ENCODE measurements at places on chromosomes 13 and 19.

DNA sequence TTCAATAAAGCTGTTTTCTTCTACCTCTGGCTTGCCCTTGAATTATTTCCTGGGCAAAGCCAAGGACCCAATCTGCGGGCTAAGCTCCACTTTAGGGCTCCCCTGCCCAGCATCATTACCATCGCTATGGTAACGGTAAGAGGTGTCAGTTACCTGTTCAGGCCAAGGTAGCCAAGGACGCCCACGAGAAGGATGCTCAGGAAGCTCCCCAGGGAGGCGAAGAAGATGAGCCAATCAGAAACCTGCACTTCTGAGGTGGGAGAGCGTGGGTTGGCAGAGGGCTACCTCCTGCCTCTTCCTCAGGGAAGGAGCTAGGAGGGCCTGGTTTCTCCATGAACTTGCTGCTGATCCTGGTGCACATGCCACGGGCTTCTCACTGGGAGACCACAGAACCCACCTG, 24.7 kb downstream of the IL12RB1 start:
- DNase-seq, result no peak

GRCh38 chr13:99404005-99404755, 97.0 kb upstream of the GPR183 start:
- DNase-seq, result no peak

- no peak for DNase-seq
Measured at GRCh38 chr19:10346509-10346908, 7.1 kb upstream of the ICAM3 start.

GRCh38 chr13:31175847-31176532, 14.3 kb upstream of the HSPH1 start:
- no peak for DNase-seq

- DNase-seq, result no peak
Measured at GRCh38 chr13:103607995-103608394, 541.8 kb upstream of the SLC10A2 start.

- DNase-seq, result no peak
Measured at GRCh38 chr19:11378319-11379189, 4.1 kb downstream of the SWSAP1 start.

- no peak for DNase-seq
Measured at GRCh38 chr19:41192574-41193429, at the start of gene CYP2S1. TSS of gene CYP2S1 (plus strand) at chr19:41193219. CDS start at chr19:41193265, 46 bp downstream.

GRCh38 chr19:42280815-42281145, 11.7 kb downstream of the CIC start:
- no peak for DNase-seq

- no peak for DNase-seq
Measured at GRCh38 chr13:28055357-28055756, 45.0 kb downstream of the FLT3 start.

DNA sequence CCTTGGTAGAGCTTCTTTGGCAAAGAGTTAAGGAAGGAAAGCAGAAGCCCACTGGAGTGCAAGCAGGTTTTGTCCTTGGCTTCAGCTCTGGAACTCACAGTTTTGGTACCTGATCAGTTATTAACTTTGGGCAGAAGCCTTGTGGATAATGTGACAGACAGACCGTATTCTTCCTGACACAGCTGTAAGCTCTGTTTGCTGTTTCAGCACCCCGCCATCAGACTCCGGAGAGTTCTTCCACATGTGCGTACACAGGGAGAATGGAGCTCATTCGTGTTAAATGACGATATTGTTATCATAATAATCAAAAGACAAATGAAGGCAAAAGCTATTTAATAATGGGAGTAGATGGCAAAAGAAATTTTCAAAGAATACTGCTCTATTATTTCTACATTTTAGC, 155.1 kb upstream of the ARGLU1 start:
- DNase-seq, result no peak

- no peak for DNase-seq
Measured at GRCh38 chr19:47363758-47364531, 14.8 kb downstream of the DHX34 start.

- DNase-seq, result no peak
Measured at GRCh38 chr13:30791354-30792001, 56.1 kb downstream of the ALOX5AP start.

GRCh38 chr13:75368167-75368566, 113.8 kb downstream of the TBC1D4 start:
- no peak for DNase-seq

GRCh38 chr13:65154661-65155447, 2075.3 kb downstream of the PCDH9 start:
- no peak for DNase-seq

- no peak for DNase-seq
Measured at GRCh38 chr13:108322206-108322824, 52.8 kb downstream of the TNFSF13B start.

DNA sequence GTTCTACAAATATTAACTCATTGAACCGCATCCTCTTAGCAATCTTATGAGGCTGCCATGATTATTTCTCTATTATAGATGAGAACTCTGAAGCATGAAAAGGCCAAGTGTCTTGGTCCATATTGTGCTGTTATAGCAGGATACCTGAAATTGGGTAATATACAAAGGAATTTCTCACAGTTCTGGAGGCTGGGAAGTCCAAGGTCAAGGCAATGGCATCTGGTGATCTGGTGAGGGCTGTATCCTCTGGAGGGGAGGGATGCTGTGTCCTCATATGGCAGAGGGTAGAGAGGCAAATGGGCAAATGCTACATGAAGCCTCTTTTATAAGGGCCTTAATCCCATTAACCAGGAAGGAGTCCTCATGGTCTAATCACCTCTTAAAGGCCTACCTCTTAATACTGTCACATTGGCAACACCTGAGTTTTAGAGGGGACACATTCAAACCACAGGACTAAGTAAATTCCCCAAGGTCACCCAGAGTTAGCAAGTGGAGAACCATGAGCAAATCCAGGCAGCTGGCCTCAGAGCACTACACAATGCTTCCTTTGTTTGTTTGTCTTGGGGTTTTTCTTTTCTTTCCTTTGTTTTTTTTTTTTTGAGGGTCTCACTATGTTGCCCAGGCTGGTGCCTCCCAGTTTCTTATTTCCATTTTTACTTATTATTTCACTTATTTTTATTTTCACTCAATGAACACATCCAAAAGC, 55.9 kb upstream of the LATS2 start:
- no peak for DNase-seq

DNA sequence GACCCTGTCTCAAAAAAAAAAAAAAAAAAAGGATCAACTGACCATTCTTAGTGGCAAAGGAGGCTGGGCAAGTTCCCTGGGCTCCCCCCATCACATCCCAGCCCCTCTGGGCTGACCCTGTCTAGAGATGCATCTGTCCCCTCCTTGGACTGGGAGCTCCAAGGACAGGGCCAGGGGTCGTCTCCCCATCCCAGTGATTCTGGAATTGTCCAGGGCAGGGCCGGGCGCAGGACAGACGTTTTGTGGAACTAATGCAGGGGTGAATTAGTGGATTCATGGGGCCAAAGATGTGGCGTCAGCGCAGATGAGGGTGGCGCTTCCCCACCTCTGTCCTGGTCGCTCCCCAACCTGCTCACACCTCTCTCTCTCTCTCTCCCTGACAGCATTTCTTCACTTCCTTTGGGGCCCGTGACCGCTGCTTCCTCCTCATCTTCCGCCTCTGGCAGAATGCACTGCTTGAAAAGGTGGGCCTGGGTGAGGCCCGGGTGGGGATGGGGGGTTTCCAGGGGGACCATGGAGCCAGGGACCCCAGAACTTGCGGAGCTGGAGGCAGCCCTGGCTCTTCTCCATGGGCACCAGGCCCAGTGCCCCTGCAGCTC, 11.1 kb downstream of the GRAMD1A start:
- no peak for DNase-seq

GRCh38 chr13:23159205-23159759, 21.5 kb upstream of the SGCG start:
- DNase-seq, result no peak

GRCh38 chr13:46086985-46087384, 17.8 kb downstream of the CPB2 start:
- DNase-seq, result no peak

DNA sequence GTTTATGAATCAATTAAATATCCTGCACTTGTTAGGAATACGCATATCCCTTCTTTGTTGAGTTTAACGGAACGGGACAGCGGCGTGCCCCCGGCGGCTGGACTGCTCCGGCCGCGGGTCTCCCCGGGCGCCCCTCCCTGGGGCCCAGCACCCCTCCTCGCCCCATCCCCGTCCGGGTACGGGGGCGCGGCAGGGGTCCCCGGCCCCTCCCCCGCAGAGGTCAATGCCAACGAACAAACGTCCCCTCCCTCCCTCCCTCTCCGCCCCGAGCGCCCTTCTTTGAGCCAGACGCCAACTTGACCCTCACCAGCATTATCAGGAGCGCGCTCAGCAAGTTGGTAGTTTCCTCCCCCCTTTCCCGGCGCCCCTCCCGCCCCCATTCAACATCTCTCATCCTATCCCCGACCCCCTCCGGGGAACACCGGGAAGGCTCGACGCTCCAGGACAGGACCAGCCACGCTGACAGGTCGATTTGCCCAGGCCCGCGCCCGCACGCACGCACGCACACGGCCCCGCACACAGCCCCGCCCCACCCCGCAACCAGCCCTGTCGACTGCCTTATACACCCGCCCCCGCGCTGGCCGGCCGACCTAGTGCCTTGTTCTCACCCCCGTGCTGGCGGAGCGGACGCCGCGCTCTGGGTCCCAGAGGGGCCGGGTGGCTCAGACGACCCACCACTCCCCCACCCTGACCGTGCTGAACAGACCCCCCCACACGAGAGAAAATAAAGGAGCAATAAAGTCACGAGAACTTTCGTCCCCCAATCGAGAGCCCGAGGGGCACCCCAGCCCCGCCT, 5.0 kb downstream of the LYL1 start:
- no peak for DNase-seq

DNA sequence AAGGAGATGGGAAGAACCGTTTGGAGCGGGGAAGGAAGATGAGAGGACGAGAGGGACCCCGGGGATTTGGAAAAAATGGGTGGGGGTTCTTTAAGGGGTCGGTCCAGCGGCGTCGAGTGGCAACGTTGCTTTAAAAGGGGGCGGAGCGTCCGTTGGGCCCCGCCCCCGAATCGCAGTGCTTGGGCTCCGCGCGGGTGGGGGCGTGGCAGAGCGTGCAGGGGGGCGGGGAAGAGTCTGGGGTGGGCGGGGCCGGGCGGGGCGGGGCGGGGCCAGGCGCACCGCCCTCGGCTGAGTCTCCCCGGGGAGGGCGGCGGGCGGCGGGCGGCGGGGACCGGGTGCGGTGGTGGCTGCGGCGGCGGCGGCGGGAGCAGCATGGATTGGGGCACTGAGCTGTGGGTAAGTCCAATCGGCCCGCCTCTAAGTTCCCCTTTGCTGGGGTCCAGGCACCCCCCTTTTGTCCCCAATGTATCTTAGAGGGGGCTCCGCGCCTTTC, at the start of gene TRIP10:
TRIP10 (plus strand) TSS at position 291 of the 493 bp plus-strand sequence; CDS start at position 373, 82 bp downstream.
- peak; percentile 56 for DNase-seq

DNA sequence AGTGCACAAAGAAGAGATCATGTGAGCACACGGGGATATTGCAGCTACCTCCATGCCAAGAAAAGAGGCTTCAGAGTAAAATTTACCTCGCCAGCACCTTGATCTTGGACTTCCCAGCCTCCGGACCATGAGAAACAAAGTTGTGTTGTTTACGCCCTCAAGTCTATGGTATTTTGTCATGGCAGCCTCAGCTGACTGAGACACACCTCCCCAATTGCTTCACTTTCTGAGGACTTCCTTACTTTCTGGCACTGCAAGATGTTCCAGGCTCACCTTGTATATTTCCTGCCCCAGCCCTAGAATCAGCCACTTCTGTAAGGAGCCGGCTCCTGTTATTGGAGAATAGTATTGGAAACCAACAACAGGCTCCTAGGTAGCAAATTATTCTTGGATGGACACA, 6.6 kb upstream of the CEBPG start:
- DNase-seq, result no peak

All from stimulated activated CD4-positive, alpha-beta T cell treated with anti-CD3 and anti-CD28 coated beads, TNF-alpha, amount 100 ng/mL, for 1 hour (primary cell).